ENCODE measurements at places on chromosomes 2 and 18.
A peak's percentile ranks its signal among the peaks of the same experiment; 100 is the strongest.

DNA sequence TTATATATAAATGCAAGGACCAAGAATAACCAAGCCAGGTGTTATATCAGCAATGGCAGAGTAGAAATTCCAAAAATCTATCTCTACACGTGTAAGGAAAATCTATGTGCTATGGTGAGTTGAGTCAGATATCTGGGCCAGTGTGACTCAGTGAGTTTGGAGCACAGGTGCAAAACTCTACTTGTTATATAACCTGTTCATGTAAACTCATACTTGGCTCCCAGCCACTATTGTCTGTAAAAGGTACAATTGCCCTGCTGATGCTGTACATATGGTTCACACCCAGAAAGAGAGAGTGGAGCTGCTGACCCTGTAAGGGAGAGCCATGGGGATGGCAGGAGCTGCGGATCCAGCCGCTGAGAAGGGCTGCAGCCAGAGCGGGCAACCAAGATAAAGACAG, 112.0 kb downstream of the TRABD2A start:
- no peak for DNase-seq

DNA sequence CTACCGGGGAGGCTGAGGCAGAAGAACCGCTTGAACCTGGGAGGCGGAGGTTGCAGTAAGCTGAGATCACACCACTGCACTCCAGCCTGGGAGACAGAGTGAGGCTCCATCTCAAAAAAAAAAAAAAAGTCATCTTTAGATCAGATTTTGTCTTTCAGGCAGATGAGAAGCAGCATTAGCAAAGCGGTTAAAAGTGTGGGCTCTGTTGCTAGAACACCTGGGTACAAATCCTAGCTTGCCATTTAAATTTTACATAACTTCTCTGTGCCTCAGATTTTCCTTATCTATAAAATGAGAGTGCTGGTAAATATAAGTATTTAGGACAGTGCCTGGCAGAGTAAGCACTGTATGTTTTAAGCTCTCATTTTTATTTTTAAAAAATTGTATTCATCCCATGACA, 8.2 kb downstream of the CNOT9 start:
- no peak for DNase-seq

- DNase-seq, result no peak
Observed at GRCh38 chr2:113266431-113266830, 12.3 kb downstream of the PAX8 start.

- DNase-seq, result no peak
Observed at GRCh38 chr2:1595274-1595673, 149.0 kb downstream of the PXDN start.

DNA sequence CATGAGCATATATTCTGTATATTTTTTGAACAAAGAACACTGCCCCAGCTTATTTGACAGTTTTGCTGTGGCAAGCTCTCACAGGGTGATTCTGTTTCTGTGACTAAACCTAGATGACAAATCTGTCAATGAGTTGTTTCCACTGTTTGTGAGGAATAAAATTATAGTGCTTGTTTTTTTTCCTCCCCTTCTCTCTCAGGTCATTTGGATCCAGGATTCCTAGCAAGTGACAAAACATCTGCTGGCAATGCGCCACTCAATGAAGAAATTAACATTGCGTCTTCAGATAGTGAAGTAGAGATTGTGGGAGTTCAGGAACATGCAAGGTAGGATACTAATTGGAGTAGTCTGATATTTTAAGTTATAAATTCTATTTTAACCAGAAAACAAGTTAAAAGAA, 149.3 kb downstream of the HAUS1 start:
- no peak for DNase-seq

DNA sequence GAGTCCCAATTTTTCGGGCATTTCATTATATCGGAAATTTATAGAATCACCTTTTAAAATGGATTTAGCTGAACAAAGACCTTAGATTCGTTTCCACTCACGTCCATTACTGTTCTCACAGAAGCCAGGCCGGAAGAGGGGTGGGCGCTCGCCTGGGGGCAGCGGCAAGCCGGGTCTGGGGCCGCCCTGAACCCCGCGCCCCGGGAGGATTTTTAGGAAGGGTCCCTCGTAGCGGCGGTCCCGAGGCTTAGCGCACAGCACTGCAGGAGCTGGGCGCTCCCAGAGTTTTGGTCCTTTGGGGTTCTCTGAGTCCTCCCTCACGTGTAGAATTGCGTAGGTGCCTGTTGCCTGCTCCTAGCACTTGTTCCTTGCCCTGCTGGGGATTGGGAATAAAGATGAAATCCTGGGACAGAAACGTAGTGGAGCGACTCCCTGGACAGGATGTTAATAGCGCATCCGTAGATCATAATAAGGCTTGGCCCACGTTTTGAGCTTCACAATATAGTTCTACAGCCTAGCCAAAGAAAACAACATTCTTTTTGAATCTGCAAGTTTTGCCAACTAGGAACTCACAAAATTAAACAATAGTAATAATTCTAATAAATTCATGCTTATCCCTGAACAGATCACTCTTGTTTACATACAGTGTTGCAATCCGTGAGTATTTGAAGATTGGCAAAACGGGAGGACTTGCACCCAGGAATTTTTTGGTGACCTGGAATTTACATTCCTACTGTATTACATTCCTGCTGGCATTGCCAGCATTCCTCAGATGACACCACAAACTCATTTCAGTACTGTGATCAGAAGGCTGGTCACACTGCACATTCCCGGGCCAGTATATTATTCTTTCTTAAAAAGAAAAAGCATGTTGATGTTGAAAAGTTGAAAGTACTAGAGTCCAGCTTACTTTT, 875 bp downstream of the C18orf63 start:
- DNase-seq, result peak; percentile 69

DNA sequence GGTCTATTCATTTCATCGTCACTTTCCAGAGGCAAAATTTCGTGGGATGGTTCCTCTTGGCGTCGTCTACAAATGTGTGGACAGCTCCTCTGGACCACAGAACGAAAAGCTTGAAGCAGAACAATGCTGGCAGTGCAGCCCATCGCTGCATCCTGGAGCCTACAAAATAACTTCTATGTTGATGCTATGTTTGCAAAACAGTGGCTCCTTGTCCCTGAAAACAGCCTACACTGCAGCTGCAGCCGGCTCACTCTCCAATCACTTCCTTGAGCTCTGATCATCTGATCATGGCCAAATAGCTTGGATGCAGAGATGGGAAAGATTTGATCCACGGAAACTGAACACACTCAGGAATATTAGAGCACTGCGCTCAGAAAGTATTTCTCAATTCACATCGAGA, 60.0 kb downstream of the DOCK10 start:
- DNase-seq, result no peak

DNA sequence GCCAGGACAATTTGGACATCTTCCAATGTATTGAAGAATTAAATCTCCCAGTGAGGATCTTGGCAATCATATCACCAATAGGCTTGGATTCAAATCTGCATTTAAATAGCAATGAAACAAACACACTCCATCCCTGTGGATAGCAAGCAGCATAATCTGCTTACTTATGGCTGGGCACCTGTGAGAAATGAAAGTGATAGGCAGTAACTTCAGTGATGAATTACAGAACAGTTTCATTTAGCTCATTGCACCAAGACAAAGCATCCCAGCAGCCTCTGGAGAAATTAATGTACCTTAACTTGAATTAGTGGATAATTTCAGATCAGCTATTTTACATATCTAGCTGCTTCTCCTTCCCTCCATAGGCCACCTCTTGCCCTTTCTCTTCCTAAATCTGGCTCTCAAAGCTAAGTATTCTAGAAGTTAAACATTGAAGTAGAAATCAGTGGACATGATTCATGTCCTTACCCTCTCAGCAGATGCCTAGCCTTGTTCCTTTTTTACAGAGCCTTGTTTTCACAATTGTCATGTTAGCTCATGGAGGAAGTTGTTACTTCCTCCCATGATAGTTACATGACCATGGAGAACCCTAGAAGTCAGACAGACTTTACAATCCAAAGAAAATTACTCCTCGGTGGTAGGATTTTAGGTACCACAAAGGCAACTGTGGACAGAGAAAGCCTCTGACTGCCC, 88.5 kb upstream of the TACR1 start:
- no peak for DNase-seq

DNA sequence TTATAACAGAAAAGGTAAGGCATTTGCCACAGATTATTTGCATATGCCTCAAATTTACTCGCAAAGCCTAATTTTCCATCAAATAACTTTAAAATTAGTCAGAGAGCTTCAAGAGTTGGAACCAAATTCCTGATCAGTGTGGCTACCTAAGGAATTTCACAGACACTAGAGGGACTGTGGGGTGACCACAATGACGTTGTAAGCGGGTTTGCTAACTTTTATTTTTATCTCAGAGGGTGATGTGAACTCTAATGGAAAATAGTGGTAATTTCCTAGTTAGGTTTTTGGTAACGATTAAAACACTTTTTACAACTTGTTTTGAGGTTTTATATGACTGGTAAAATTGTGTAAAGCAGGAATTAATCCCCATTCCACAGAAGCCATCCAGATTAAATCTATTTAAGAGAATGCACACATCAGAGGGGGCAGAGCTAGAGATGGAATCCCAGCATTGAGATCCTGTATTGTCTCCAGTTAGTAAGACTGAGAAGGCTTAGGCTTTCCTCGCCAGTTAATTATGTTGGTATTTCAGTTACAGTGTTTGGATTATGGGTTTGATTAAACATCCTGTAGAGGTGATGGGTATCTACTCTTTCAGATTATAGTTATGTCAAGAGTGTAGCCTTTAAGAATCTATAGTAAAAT, 129.0 kb downstream of the GPD2 start:
- DNase-seq, result peak; percentile 85

Data from retinal pigment epithelial cell (primary cell).